ENCODE measurements at places on chromosomes 12 and 14.

- no peak for DNase-seq
Observed at GRCh38 chr14:66507181-66507721, 696 bp upstream of the GPHN start.

DNA sequence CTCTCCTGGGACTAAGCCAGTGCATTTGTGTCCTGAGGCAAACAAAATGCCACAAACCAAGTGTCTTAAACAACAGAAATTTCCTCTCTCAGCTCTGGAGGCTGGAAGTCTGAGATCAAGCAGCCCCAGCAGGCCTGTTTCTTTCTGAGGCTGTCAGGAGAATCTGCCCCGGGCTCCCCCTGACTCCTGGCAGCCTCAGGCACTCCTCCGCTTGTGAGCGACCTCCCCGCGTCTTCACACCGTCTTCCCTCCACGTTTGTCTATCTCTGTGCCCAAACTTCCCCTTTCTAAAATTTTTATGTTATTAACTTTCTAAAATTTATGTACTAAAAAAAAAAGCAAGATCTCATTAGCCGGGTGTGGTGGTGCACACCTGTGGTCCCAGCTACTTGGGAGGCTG lies 59.7 kb downstream of the RIMBP2 start:
- no peak for DNase-seq

- DNase-seq = no peak
Observed at GRCh38 chr12:62730649-62731048, 204.3 kb downstream of the PPM1H start.

DNA sequence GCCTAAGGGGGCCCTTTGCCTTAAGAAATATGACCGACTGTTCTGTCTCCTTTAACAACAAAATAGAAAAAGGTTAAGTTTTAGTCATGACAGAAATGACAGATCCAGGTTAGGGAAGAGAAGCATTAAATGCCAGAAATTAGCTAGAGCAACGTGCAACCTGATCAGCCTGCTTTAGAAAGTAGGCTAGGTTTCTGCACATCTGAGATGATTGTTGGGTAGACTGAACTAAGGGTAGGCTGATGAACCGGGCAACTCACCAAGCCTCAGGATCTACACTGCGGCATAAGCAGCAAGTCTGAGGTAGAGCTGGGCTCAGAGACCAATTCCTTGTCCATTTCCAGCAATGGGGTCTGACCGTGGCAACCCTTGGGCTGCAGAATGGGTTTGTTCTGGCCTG lies 29.4 kb downstream of the NPC2 start:
- DNase-seq = no peak

GRCh38 chr12:109741970-109742703 lies 28.5 kb downstream of the FAM222A start:
- no peak for DNase-seq

DNA sequence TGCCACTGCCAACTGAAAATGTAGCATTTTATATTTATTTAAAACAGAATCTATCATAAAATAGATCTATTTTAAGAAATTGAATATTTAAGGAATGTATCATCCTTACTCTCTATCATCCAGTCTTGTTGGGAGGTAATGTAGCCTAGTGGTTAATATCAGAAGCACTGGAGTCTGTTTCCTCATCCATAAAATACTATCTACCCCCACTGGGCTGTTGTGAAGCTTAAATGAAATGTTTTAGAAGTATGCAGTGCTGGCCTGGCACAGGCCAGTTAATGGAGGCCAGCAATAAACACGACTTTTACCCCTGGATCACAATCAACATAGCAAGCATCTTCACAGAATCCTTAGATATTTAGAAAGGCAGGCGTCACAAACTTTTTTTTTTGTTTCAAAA lies 188.0 kb downstream of the CAND1 start:
- no peak for DNase-seq

DNA sequence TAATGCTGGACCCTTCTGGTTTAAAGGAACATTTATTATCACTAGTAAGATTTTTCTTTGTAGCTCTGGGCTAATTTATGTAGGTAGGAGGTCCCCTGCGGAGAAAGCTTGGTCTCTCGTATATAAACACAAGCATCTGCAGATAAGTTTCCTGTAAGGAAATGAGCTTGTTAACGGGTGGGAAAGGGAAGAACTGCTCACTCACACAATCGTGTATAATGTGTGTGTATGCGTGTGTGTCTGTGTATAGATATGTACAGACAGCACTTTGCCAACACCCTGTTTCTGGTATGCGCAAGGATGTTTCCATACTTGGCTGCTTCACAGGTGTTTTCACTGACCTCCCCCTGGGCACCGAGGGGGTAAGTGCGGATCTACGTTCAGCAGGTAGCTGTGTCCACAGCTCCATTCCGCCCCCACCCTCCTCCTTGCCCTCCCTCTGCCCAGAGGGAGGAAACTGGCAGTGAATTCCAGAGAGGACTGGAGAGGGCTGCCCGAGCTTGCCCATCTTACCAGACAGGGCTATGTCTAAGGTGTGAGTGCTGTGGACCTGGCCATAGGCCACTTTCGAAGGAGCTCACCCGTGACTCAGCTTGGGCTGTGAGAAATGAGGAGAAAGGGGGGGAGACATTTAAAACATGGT lies 65.2 kb downstream of the NINJ2 start:
- no peak for DNase-seq

GRCh38 chr14:71524320-71524982 lies 407.8 kb upstream of the RGS6 start:
- no peak for DNase-seq

GRCh38 chr12:14194572-14194971 lies 170.9 kb upstream of the ATF7IP start:
- DNase-seq = no peak

- no peak for DNase-seq
Observed at GRCh38 chr12:69401940-69402339, 42.4 kb downstream of the YEATS4 start.

DNA sequence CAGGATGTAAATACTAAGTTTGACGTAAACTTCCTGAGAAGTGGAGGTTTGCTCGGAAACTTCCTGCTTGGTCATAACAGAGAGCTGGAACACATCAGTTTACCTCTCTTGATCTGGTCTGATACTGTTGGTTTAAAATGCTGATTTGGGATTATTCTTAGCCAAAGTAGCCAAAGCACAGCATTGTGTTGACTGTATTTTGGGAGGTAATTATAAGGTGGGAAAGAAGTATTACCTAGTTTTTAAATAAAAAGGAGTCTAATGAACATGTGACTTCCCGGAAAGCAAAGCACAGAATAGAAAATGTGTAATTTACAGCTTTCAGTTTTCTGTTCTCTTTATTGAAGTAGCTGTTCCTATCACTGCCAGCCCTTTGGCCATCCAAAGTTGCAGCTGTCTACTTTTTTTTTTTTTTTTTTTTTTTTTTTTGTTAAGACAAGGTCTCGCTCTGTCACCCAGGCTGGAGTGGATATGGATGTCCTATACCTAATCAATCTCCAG lies 52.2 kb upstream of the SRP54 start:
- no peak for DNase-seq

GRCh38 chr12:80643961-80644360 lies 63.5 kb upstream of the MYF6 start:
- DNase-seq = no peak

- DNase-seq = no peak
Observed at GRCh38 chr12:15534322-15534721, 212.0 kb downstream of the PTPRO start.
